ENCODE measurements at places on chromosomes 1 and 21.

DNA sequence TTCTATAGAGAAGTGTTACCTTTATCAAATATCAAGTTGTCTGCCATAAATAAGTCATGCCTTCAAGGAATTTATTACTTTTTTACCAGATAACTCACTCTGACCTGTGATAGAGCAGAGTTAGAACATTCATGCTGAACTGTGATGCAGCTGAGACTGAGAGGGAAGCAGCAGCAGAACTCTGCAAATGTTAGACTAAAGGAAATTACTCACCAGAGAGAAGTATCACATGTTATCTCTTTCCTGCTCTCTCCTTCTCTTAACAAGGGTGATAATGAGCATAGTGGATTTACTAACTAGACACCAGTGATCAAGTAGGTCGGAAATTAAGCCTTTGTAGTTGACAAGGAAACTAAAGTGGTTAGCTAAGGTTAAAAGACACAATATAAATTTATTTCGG is 181.6 kb downstream of the RASAL2 start:
- DNase-seq: no peak

DNA sequence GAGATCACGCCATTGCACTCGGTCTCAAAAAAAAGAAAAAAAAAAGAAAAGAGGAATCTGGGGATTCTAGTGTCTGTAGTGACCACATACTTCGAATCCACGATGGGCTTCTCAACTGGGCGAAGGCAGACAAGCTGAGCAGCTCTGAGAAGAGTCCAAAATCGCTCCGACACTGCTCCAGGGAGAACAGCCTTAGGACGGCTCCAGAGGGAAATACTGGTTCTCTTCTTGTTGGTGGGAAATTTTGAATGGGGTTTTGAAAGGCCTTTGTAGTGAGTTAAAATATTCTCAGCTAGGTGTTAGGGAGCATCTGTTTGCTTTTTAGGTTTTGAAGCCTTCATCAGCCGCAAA is 18.3 kb upstream of the HJV start:
- no peak for DNase-seq

- DNase-seq: no peak
Measured at GRCh38 chr1:30511563-30511962, 211.8 kb downstream of the MATN1 start.

- no peak for DNase-seq
Measured at GRCh38 chr21:42855171-42855936, 24.0 kb downstream of the WDR4 start.

DNA sequence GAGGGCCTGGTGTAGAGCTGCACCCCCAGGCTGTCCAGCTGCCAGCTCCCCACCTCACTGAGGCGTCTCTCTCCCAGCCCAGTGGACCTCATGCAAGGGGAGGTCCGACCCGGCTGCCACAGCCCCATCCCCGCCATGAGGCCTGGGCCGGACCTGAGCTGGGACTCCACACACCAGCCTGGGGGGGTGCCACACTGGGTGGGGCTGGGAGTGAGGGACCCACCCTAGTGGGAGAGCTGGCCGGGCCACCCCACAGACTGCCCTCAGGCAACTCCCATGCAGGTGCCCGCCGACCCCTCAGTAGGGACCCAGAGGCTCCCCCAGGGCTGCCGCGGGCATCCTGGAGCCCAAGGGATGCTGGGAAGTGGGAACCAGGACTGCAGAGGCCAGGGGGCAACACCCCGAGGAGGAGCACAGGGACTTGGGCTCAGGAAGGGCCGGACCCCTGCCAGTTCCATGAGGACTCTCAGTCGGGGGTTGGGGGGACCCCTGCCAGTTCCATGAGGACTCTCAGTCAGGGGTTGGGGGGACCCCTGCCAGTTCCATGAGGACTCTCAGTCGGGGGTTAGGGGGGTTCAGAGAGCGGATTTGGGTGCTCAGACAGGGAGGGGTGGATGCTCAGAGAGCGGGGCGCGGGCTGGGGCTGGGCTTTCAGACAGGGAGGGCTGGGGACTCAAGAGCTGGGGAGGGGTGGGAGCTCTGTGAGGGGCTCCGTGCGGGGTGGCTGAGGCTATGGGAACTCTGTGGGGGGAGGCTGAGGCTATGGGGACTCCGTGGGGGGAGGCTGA is 1.2 kb upstream of the RNF223 start:
- peak; percentile 67 for DNase-seq

GRCh38 chr1:56024155-56024554 is 555.2 kb downstream of the PLPP3 start:
- DNase-seq: no peak

DNA sequence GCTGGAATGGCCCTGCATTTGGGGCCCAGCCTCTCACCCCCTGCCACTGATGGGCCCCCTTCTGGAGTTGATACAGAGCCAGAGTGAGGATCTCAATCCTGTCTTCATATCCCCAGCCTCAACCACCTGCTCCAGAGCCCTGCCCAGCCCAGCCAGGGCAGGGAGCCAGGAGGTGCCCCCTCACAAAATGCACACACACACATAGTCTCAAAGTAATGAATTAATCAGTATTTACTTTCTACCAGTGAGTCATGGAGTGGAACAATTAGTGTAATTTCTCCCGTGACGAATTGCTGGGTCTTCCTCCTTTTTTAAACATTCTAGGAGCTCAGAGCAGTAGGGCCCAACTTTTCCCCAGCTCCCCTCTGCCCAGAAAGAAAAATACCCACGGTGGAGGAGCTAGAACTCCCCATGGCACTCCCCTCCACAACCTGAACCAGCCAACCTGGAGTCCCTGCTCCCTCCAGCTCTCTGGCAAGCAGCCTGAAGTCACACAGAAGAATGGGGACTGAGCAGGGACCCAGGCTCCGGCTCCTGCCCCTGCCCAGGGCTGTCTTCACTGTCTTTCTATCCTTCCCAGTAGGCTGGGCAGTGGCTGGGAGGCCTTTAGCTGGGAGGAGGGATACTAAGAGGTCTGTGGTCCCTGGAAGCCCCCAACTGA is 29.3 kb downstream of the SDC3 start:
- DNase-seq: no peak

DNA sequence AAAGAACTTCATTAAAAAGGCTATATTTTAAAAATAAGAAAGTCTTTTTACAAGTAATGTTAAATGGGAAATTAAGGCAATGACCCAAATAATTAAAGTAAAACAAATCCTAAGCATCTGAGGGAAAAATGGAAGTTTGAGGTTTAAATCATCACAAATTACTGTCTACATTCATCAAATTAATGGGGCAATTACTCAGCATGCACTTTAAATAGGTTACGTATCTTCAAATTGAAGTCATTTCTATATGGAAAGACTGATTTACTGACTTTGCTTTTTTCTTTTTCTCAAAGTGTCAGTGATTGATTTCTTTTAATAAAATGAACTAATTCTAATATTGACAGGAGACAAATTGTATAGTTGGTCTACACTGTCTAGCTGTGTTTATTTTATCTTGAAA is 1452.3 kb downstream of the NCAM2 start:
- no peak for DNase-seq

DNA sequence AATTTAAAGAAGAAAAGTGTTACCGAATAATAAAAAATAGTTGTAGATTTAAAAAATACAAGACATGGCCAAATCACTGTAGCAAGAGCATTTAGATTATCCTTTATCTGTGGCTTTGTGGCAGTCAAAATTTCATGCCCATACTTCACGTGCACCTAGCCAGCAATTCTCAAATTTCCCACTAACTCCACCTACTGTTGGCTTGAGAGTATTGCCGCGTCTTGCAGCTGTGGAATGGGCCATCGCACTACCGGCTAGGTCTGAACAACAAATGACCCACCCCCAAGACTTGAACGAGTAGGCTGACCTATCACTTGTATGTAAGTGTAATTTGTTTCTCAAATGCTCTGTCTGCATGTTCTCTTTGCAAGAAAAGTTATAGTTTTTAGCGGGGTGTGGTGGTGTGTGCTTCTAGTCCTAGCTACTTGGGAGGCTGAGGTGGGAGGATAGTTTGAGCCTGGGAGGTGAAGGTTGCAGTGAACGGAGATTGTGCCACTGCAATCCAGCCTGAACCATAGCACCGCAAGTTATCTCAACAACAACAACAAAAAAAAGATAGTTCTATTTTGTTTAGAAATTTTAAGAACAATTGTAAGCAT is 4.1 kb downstream of the KRTAP13-4 start:
- no peak for DNase-seq
